Nephron progenitor cell (in vitro differentiated cells): ENCODE measurements at places on chromosomes 4 and X.

DNA sequence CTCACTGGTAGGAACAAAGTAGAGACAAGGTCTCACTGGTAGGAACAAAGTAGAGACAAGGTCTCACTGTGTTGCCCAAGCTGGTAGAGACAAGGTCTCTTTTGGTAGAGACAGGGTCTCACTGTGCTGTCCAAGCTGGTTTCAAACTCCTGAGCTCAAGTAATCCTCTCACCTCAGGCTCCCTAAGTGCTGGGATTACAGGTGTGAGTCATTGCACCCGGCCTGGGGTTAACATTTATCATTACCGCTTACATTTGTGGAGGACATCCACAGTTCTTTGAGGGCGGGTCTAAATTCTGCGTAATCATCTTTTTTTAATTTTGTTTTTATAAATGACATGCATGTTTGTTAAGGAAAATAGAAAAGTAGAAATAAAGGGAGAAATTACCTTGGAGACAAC is 12.0 kb downstream of the RAB33B start:
- no peak for DNase-seq

DNA sequence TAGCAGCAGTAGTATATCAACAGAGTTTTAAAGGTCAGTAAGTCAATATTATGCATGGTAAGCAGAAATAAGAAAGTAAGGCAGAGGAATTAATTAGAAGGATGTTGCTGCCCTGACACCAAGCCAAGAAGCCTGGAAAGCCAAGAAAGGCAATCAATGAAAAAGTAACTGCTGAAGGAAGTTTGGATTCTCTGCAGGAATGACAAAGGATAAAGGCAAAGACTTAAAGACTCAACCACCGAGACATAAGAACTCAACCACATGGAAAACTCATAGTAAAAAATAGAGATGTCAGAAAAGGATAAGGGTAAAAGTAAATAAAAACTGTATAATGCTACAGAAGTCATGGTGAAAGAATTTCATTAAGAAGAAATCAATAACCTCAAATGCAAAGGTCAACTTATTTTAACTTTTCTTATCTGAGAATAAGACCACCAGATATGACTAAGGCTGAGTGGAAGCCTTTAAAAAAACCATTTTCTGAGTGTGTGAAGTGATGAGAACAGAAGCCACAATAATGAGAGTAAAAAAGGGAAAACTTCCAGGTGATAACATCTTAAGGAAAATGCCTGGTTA is 55.2 kb downstream of the NEK1 start:
- DNase-seq, result no peak

DNA sequence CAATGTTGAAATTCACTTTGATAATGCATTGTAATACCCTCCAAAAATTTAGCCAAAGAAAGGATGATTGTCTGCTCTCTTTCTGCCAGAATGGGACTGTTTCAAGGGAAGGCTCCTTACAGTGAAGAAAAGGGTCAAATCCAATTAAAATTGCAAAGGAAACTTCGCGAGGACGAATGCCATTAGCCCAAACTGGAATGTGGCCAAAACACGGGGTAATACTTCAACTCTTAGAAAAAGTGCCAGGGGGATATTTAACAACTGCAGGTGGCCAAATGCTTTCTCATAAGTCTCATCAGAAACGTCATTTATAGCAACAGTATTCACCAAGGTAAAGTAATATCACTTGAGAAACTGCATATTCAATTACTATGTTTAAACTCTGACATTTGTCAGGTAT is 29.0 kb downstream of the NKX3-2 start:
- no peak for DNase-seq

DNA sequence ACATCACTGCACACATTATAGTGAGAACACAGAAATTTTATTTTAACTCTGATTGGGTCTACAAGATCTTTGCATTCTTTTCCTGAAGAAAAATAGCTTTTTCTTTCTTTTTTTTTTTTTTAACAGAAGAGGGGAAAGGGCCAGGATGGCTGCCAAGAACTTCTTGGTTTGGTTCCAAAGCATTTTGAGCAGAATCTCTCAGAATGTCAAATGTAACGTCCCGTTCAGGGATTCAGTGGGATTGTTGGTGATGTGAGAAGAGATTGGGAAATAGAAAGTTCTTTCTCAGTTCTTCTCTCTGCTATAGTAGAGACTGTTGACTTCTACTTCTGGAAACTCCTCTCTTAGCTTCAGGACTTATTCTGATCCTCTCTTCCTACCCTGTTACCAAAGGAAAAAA is 70.9 kb upstream of the CBR4 start:
- no peak for DNase-seq

GRCh38 chr4:55181010-55182005 is 55.9 kb upstream of the KDR start:
- no peak for DNase-seq

- no peak for DNase-seq
Observed at GRCh38 chrX:83336454-83336853, 171.6 kb upstream of the POU3F4 start.

GRCh38 chr4:40980318-40980883 is 230.6 kb downstream of the NSUN7 start:
- DNase-seq, result no peak

DNA sequence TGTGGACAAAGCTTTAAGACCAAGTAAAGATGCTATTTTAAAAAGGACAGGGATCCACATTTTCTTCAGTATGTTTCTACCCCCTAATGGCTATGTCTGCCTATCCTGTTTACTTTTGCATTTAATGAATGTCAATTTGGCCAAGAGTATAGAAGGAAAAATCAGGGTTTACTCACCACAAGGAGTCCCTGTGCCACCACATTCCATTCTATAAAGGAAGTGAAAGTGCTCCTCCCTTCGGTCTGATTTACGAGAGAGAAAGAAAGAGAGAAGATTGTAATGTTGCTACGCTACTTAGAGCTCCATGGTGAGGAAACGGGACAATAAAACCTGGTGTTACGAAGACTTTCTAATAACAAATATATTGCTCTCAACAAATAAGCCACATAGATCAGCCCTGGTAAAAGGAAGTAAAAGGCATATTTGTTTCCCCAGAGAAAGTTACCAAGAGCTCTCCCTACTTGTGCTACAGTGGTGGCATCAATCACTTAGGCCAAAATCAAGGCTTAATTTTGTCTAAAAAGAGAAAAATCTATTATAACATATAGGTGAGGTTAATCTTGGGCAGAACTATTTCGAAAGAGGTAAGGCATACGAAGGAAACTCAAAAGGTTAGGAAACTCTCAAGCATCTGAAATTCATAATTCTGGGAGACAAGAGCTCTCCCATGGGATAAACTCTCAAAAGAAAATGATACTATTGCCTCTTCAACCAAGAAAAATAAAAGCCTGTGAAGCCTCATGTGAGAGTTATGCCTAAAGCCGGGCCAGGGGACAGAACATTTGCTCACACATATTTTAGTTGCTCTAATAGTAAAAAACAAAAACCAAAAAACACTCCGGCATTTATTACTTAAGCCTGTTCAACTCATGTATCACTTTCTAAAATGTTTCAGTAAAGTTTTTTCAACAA is 29.5 kb downstream of the TAPT1 start:
- DNase-seq, result peak; percentile 23

DNA sequence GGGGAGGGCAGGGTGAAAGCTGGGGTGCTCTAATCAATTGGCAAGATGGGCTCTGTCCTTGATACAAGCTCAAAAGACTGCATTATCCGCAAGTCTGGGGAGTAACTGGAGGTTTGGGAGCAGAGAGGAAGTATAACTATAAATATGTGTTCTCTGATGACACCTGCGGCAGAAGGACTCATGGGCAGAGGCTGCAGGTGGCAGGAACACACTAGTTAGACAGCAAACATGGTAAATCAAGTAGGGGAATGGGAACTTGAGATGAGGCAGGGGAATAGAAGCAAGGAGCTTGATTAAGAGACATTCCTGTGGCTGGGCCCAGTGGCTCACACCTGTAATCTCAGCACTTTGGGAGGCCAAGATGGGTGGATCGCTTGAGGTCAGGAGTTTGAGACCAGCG is 30.3 kb downstream of the SH3KBP1 start:
- no peak for DNase-seq

DNA sequence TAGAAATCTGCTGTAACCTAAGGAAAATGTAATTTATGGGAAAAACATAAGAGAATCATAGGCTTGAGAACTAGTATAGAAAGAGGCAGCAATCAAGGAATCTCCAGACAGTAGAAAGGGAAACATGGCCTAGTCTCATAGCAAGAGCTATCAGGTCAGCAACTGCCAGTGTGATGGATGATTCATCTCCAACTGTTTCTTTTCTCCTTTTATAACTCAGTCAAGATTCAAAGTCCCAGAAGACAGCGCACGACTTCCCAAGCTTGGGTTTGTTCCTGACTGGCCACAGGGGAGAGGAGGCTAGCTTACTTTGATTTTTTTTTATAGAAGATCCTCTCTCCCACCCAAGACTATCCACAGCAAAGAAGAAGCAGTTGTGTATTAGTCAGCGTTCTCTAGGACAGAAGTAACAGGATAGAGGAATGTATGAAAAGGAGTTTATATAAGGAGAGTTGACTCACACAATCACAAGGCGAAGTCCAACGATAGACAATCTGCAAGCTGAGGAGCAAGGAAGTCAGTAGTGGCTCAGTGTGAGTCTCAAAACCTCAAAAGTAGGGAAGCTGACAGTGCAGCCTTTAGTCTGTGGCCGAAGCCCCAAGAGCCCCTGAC is 181.5 kb downstream of the GC start:
- no peak for DNase-seq

- DNase-seq, result no peak
Observed at GRCh38 chr4:143339497-143339896, 2.8 kb downstream of the GAB1 start.

DNA sequence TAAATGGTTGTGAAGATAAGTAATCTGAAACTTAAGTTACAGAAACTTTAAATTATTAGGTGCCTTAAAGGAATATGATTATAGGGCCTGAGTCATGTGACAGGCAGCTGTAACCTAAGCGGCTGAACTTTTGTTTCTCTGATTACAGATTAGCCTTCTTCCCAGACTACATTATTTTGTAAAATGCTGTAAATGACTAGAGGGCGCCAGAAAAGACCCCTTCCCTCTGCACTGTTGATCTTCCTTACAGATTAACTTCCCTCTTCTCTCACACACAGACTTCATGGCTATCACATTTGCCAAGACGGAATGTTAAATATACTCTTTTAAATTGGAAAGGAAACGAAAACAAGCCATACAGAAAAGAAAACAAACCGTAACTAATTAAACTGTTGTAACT is 96.6 kb downstream of the EVC2 start:
- DNase-seq, result no peak

DNA sequence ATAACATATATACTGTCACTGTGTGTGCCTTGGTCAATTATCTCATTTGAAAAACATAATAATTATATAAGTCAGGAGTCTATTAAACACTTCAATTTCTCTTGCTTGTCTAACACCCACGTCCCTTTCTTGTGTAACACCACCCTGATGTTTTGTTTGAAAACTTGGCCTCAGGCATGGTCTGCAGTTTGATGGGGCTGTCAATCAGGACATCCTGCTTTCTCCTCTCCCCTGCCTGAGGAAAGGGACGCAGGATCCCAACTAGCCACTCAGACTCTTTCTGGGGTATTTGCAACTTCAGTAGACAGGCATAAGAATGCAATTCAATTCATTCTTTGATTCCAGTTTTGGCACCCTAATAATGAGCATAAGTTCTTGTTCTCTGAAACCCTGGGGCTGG is 48.8 kb downstream of the DKK2 start:
- DNase-seq, result no peak

DNA sequence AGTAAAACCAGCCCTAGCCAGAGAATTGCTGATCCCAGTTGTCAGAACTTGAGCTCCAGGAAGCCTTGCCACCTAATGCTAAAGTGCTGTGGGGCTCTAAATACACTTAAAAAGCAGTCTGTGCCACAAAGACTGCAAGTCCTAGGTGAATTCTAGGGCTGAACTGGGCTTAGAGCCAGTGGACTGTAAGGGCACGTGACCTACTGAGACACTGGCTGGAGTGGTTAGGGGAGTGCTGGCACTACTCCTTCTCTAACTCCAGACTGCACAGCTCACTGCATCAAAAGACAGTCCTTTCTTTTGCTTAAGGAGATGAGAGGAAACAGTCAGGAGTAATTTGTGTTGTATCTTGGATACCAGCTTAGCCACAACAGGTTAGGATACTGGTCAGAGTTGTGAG is 1240.2 kb downstream of the FAM133A start:
- DNase-seq, result no peak

GRCh38 chr4:38503689-38504395 is 160.2 kb upstream of the KLF3 start:
- DNase-seq, result no peak

DNA sequence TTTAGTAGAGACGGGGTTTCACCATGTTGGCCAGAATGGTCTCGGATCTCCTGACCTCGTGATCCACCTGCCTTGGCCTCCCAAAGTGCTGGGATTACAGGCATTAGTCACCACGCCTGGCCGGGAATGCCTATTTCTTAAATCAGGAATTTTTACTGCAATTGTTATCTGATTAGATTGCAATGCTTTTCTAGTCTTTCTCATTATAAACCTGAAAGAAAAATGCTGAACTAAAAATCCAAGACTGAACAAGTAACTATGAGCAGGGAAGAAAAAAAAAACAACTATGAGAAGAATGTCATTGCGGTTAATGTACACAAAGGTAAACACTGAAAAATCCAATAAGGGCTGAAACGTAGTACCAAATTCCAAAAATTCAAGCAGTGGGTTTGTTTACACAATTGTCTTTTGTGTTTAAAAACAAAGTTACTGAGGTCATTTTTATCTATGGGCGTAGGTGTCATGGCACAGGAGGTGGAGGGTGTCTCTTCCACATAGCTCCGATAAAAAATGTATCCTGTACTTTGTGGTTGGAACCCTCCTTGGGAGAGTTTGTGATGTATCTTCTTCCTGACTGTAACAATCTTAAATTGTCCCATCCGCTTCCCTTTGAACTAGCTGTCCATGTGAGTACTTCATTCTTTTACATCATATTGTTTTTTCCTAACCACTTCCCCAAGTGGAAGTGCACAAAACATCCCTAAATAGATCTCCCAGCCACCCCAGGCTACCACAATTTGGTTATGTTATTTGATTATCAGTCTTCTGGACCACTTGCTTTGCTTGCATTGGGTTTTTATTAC is 11.1 kb upstream of the TMEM156 start:
- no peak for DNase-seq

DNA sequence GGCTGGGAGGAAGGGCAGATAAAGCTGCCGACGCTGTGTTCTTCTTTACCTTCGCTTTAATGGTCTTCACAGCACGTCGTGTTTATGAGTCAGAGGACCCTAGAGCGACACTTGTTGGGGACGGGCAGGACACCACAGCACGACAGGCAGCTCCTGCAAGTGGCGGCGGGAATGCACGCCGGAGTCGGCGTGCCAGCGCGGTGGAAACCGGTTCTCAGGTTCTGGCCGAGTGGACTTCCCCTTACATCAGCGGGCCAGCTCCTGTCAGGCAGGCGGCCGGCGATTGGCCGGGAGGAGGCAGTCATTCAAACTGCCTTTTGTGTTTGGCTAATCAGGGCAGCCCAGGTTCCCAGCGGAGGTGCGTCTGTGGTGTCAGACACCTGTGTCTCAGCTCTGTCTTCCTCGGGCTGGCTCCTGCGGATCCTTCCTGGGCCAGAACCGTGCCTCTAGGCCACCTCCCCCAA is 150.9 kb downstream of the SHROOM3 start:
- peak; percentile 80 for DNase-seq

- no peak for DNase-seq
Observed at GRCh38 chr4:75953509-75953908, 12.7 kb upstream of the NAAA start.
